ENCODE measurements at places on chromosomes 1 and 21.

GRCh38 chr1:200359610-200360163 lies 50.1 kb downstream of the ZNF281 start:
- no peak for DNase-seq

GRCh38 chr1:119771770-119772169 lies 3.1 kb upstream of the HMGCS2 start:
- DNase-seq = no peak

GRCh38 chr1:222928212-222928611 lies 113.4 kb downstream of the DISP1 start:
- DNase-seq = no peak

GRCh38 chr1:114692947-114693346 lies 2.4 kb downstream of the AMPD1 start:
- no peak for DNase-seq

- DNase-seq = no peak
Observed at GRCh38 chr21:43778469-43779335, 2.6 kb upstream of the CSTB start.

GRCh38 chr1:18929686-18930085 lies 26.8 kb downstream of the IFFO2 start:
- DNase-seq = no peak
